Ascending aorta (tissue), 2 donors: ENCODE measurements at places on chromosomes 2 and 18.

DNA sequence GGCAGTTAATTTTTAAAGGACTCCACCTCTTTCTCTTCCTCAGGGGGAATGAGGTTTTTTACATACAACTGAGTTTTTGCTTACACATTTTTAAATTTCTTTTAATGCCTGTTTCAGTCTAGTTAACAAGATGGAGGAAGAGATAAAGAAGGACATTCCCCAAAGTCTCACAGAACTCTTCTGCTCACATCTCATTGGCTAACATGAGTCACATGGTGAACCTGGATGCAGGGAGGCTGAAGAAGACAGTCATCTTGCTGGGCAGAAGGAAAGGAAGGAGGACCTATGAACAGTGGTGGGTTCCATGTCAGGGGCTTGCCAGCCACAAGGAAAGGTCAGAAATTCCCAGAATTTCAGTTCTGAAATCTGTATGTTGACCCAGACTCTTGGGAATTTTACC is 10.4 kb upstream of the ST8SIA5 start:
- DNase-seq, result no peak

DNA sequence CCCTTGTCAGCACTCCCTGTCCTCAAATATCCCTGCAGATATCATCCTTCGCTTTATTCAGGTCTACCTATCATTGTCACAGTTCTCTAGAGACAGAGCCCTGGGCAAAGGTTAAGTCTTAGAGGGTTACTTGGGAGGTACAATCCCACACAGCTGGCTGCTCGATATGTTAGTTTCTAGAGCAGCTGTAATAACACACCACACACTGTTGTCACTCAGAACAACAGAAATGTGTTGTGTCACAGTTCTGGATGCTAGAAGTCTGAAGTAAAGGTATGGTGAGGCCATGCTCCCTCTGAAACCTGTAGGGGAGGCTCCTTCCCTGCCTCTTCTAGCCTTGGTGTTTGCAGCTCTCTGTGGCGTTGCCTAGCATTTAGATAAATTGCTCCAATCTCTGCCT is 9.9 kb upstream of the RAPGEF4 start:
- no peak for DNase-seq

DNA sequence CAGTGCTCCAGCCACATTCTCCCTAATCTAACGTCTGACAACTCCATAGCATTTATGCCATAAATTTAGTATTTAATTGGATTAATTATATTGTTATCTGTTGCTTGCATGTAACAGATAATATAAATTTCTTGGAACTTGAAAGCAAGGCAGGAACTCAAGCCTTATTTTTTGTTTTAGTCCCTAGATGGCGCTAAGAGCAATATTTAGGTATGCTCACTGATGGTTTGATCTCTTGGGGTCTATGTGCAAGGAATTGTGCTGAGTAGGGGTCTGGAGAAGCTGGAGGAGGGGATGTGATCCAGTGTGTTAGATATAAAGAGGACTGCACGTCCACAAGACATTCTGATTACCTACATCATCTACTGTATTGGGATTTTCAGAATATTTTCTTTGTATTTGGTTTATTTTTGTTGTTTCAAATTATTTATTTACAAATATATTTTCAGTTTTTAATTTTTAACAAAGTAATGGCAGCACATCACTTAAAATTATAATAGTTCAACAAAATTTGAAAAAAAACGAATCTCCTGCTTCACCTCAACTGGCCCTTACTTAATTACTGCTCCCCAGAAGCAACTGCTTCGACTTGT is 32.8 kb downstream of the KATNAL2 start:
- no peak for DNase-seq

DNA sequence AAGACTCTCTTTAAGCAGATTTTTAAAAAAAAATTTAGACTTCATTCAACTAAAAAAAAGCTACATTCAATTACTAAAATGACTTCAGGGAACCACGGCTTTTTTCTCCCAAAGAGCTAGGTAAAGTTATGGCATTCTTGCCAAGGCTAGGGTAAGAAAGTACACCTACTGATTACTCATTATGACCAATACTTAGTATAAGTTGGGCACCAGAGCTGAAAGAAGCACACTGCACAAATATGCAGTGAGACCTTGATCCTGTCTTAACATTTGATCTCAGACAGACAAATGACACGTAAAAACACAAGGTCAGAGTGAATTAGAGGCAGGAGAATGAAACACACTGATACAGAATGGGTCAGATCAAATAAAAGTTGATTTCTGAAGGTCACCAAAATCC is 88.7 kb downstream of the THADA start:
- no peak for DNase-seq

DNA sequence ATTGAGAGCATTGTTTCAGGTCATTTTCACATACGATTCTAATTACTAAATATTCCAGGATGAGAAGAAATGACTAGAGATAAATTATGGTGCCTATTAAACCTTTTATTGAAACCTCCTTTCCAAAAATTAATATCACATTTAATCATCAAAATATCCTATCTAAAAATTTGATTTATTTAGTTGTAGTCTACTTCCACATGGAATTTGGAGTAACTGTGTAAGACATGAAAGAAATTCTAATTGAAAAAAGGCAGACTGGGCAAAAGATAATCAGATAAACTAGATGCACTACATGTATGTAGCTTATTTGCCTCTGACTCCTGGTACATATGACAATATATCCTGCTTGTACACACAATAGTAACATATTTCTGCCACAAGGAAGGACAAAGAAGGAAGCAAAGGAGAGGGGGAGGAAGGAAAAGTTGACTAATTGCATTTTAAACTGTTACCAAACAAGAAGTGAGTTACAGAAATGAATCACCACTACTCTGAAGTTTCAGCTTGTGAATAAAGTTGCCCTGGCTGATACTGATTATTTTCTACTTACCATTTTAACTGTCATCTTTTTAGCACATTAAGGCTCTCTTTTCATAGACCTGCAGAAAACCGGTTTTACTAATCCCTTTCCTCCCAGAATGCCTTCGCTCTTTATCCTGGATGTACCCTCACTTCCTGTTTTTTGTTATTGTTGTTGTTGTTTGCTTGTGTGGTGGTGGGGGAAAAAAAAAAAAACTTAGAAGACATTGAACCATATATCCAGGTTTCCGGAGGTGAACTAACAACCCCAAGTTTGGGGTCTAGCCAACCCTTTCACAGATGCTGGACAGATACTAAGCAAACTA is 28.4 kb downstream of the NRXN1 start:
- no peak for DNase-seq

GRCh38 chr2:3051266-3051665 is 326.4 kb downstream of the EIPR1 start:
- no peak for DNase-seq
